Cardiac septum (tissue), 1 donor: ENCODE measurements at places on chromosomes 3 and 15. TPM values are rescaled to one million over a fixed set of nuclear protein-coding genes. Genes with fewer than 3 reads are reported as not detected.

The AGBL1 gene
- 0.19 TPM for total RNA-seq

GRCh38 chr3:52238193-52238760 lies 681 bp downstream of the TWF2 start:
- no peak for DNase-seq

The ARL13B gene
- 9.2 TPM for total RNA-seq

- DNase-seq, result no peak
Measured at GRCh38 chr3:157311633-157312375, 124.8 kb upstream of the PTX3 start.

DNA sequence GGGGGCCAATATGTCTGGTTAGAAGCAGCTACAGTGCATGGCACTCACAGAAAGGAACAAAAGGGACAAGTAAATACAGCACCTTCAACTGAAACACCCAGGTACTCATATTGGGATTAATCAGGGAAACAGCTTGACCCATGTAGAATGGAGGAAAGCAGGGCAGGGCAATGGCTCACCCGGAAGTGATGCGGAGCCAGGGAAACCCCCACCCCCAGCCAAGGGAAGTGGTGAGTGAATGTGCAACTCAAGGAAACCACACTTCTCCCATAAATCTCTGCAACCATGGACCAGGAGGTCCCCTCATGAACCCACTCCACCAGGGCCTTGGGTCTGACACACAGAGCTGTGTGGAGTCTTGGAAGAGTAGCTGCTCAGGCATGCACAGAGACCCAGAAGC lies 117.1 kb downstream of the MTHFS start:
- DNase-seq, result no peak

GRCh38 chr15:81170511-81170910 lies 26.2 kb upstream of the IL16 start:
- DNase-seq, result no peak

DNA sequence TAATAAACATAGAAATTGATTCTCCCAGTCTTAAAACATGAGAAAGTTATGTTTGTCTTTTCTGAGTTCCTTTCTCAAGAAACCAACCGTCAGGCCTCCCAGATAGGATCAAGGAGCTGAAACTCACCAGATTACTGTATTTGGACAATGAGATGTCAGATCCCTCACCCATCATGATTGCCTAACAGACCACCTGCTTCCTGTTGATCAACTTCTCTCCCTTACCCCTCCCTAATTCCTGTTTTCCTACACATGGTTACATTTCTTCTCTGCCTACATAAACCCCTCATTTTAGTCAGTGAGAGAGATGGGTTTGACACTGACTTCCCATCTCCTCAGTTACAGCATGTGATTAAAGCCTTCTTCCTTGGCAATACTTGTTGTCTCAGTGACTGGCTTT lies 917.5 kb downstream of the FHIT start:
- DNase-seq, result no peak

DNA sequence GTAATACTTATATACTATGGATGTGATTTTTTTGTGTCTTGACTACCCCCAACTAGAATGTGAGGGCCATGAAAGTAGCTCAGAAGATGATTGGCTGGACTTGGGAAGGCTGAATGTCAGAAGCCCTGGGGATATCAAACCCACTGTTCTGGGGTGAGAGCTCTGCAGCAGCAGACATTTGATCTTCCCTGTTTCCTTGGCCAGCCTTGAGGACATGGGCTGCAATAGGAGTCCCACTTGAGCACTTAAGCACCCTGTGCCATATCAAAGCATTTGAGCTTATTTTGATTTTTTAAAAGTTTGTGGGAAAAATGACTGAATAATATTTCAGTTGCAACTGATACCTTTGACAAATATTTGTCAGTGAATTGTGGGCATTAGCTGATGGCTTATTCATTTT lies 21.7 kb downstream of the GTF2E1 start:
- no peak for DNase-seq

DNA sequence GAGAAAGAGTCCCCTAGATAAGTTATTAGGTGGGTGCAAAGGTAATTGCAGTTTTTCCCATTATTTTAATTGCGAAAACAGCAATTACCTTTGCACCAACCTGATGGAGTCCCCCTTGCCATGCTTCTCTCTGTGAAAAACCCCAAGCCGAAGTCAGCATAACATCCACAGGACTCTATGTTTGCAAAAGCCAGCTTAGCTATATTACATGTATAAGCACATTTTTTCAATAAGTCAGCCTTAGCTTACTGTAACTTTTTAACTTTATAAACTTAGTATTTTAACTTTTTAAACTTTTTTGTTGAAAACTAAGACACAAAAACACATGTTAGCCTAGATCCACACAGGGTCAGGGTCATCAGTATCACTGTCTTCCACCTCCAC lies 21.4 kb upstream of the MUC20 start:
- DNase-seq, result no peak

DNA sequence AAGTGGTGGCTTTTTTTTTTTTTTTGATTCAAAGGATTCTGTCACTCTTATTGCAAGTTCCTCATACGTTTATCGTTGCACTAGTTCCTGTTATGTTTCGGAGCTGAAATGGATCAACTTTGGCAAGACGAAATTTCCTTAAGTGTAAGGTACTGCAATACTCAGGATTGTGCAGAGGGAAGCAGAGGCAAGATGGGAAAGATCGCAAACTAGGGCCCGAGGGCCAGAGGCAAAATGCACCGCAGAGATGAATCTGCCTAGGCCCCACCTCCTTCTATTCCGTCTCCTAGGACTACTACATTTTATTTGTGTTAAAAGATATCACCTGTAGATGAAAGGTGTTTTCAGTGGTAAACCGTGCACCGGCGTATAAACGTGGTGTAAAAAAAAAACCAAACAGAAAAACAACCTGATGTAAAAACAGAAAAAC lies 331 bp downstream of the RNU6-1 start:
- DNase-seq, result no peak

The ABI3BP gene
- total RNA-seq, result 26.2 TPM

DNA sequence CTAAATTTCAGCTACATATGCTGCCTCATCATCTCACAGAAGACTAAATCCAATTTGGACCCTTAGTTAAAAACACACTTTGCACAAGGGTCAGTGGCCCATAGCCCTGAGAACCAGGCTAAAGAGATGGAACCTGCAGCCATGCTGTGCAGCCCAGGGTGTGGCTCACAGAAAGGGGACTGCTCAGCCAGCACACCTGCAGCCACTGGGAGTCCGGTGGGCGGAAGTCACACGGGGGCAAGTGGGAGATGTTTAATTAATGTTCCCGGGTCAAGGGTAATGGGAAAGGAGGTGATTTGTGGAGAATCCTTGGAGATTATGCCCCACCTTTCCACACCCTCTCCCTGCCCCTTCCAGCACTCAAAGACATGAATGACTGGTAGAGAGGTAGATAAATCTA lies 467.4 kb downstream of the EPHB1 start:
- no peak for DNase-seq

GRCh38 chr3:127034195-127034989 lies 51.5 kb downstream of the PLXNA1 start:
- no peak for DNase-seq

The NANOGP8 gene
- total RNA-seq, result not detected

The MME gene
- total RNA-seq, result 3.6 TPM

- DNase-seq, result no peak
Measured at GRCh38 chr15:68275165-68275746, 2.3 kb upstream of the FEM1B start.

- no peak for DNase-seq
Measured at GRCh38 chr3:12838179-12838965, 3.0 kb downstream of the RPL32 start.

GRCh38 chr3:137647179-137647578 lies 116.9 kb upstream of the SOX14 start:
- DNase-seq, result no peak

The DNAH12 gene
- total RNA-seq, result 0.22 TPM

- DNase-seq, result no peak
Measured at GRCh38 chr3:64257100-64257755, 32.0 kb upstream of the PRICKLE2 start.

The PRSS50 gene
- total RNA-seq, result 0.78 TPM

GRCh38 chr3:195563317-195563716 lies 20.2 kb upstream of the PPP1R2 start:
- no peak for DNase-seq

DNA sequence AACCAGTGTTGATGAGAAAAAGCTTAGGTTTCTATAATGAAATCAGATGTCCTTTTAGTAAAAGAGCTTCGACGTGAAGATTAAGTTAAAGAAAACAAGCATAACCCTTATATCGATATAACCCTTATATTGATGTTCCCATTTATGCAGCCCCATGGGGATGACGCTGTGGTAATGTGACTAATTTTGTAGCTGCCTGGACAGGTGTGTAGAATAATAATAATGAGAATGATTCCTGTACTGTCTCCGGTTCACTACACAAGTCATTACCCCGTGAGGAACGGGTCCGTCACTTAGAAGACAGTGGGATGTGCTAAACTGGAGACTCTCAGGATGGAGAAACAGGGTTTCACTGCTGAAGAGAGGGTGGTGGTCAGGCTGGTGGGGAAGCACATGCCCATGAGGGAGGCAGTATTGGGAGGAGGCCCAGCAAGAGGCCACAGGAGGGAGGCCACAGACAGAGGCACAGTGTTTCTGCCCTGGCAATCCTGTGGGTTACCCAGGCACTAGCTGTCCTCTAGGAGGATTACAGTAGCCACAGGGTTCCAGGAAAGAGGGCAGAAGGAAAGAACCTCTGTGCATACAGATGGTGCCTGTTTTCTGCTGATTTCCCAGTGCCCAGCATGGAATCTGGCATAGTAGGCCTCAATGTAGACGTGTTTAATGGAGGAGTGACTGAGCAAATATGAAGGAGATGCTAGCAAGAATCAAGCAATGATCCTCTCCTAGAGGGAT lies 191.1 kb upstream of the TSC22D2 start:
- DNase-seq, result no peak
